ENCODE measurements at places on chromosomes 7 and 10.
A peak's percentile ranks its signal among the peaks of the same experiment; 100 is the strongest.

DNA sequence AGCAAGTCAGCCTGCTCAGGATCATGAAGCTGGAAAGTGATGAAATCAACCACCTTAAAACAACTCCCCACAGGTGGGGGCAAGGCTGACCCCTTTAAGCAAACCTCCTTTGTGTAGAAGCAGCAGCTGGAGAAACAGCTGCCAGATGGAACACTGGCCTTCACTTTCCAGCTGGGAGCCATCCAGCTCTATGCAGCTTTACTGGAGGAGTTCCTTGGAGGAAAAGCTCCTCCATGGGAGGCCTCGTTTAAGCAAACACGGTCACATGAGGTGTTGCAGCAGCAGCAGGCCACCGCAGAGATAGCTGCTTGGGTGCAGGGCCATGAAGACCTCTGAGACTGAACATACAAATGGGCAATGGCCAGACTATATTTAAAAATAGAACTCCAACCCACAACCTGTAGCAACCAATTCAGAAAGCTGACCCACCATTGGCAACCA lies 13.0 kb upstream of the DLG5 start:
- no peak for DNase-seq

DNA sequence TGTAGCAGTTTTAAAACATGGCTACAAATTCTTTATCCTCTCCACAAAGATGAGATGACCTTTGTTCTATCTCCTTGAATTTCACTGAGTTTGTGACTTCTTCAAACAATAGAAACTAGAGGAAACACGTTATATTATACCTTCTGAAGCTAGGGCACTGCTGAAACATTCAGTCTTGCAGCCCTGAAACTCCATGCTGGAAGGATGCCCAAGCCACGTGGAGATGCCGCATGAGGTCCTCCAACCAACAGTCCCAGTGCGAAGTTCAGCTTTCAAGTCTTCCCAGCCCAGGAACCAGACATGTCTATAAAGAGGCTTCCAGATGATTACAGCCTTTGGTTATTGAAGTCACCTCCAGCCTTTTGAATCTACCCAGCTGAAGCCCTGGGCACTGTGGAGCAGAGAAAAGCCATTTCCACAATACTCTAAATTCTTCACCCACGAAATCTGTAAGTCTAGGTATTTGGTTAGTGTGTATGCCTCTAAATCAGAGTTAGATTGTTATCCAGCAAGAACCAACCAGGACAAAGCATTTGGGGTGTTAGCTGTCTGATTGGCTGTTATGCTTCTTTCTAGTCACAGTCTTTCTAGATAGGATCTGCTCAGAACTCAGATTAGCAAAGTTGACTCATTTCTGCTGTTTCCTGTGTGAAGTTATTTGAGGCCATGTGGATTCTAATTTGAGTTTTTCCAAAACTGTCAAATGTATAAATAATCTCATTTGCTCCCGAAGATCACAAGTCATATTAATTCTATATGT lies 186.5 kb upstream of the TMEM72 start:
- DNase-seq, result no peak

- no peak for DNase-seq
Observed at GRCh38 chr7:121373177-121373576, 22.9 kb downstream of the FAM3C start.

DNA sequence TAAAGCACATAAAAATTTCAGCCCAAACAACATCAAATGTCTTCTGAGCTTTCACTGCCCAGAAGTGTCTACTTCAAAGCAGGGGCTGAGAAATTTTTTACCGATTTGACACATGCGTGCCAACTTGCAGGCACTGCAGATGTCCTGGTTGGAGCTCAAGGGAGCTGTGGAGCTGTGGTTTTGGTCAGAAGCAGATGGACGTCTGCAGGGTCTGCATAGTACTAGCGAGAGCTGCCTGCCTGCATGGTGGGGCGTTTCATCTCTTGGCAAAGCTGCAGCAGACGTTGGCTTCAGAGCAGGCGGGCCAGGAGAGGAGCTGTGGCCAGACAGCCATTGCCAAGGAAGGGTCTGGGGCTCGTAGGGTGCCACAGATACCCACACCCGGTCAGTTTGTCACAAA lies 296.7 kb downstream of the GLRX3 start:
- no peak for DNase-seq

GRCh38 chr10:4846775-4847174 lies 20.8 kb downstream of the AKR1E2 start:
- DNase-seq, result no peak

GRCh38 chr7:106968160-106968559 lies 76.3 kb upstream of the PRKAR2B start:
- no peak for DNase-seq

- DNase-seq, result no peak
Observed at GRCh38 chr10:62869958-62870357, 53.8 kb upstream of the EGR2 start.

- DNase-seq, result no peak
Observed at GRCh38 chr7:3655635-3656034, 354.6 kb downstream of the SDK1 start.

GRCh38 chr7:90401989-90402388 lies 1.3 kb upstream of the CLDN12 start:
- peak; percentile 78 for DNase-seq

GRCh38 chr10:124993345-124993708 lies 51.4 kb downstream of the ZRANB1 start:
- no peak for DNase-seq

DNA sequence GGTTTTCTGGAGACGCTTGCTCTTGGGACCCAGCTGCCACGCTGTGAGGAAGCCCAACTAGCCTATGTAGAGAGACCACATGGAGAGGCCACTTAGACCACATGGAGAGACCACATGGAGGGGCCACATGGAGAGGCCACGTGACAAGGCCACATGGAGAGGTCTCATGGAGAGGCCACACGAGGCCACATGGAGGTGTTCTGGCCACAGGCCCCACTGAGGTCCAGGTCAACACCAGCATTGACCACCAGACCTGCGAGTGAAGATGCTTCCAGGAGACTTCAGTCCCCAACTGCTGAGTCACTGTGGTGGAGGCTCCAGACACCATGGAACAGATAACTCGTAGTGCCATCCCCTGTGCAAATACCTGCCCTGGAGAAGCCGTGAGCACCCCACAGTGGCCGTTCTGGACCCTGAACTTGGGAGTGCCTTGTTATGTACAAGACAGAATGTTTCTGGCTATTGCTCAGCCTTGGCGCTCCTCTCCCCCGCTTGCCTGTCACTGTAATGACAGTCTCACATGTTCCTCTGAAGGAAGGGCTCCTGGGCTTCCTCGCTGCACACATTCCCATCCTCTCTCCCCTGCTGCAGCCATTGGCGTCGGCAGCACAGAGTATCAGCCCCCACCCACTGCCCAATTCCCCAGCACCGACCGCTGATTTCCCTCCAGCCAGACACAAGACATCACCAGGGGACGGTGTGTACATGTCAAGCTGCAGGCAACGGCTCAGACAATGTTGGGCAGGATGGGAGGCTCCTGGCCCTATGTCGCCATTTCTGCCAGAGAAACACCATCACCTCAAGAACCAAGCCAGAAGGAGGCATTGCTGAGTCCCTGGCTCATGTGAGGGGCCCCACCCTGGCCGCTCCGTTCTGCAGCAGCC lies 49.0 kb upstream of the TNRC18 start:
- DNase-seq, result peak; percentile 75

DNA sequence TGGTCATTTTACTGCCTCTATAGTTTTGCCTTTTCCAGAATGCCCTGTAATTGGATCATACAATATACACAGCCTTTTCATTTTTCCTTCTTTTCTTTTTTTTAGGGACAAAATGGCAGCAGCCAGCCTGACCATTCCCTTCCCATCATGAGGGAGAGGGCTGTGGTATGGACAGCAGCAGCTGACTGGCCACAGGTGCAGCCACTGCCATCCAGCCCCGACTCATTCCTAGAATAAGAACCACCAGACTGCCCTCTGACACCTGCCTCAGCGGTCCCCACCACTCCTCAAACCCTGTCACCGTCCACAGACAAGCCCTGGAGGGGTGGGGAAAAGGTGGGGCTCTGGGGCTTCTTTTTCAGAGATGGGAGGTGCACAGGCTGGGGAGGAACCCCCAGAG lies 92.8 kb downstream of the EPDR1 start:
- no peak for DNase-seq

- no peak for DNase-seq
Observed at GRCh38 chr7:87608431-87608830, 7.7 kb upstream of the ABCB1 start.

GRCh38 chr10:133276100-133276434 lies 601 bp downstream of the ADAM8 start:
- no peak for DNase-seq

DNA sequence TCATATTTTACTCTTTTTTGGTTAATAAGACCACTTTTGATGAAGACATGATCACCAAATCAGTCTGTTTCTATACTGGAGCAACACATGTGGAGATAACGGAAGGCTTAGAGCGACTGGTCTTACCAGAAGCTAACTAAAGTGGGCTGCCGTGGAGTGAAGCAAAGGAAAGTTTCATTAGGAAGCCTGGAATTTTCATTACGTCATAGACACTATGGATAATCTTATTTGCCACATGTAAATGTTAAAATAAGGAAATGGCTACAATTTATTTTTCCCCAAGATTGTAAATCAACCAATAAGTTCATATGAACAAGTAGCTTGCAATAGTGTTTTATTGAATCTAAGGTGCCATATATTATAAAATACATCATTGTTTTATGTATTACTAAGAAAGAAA lies 185.4 kb downstream of the PHTF2 start:
- no peak for DNase-seq

GRCh38 chr10:86878983-86879713 lies 78.3 kb downstream of the MMRN2 start:
- no peak for DNase-seq

DNA sequence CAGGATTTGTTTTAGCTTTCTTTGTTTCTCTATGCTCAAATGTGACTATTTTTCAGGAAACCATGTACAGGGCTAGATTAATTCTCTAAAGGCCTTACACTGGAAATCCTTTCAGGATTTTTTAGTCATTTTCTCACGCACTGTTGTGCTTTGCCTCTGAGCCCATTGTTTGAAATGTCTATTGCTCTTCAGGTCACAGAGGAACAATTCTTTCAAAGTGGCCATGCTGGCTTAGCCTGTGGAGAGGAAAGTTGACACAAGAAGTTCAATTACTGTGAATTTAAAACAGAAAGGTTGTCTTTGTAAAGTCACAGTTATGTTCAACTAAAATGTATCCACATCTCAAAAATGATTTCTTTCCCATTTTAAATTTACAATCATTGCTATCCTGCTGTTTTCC lies 1071.7 kb upstream of the POT1 start:
- no peak for DNase-seq

- DNase-seq, result no peak
Observed at GRCh38 chr10:73810358-73810734, 1.1 kb downstream of the NDST2 start.

- DNase-seq, result no peak
Observed at GRCh38 chr7:45367026-45367425, 207.1 kb upstream of the ADCY1 start.

GRCh38 chr10:75746356-75746755 lies 314.9 kb downstream of the LRMDA start:
- no peak for DNase-seq

- no peak for DNase-seq
Observed at GRCh38 chr10:100022403-100022802, 12.7 kb upstream of the DNMBP start.

DNA sequence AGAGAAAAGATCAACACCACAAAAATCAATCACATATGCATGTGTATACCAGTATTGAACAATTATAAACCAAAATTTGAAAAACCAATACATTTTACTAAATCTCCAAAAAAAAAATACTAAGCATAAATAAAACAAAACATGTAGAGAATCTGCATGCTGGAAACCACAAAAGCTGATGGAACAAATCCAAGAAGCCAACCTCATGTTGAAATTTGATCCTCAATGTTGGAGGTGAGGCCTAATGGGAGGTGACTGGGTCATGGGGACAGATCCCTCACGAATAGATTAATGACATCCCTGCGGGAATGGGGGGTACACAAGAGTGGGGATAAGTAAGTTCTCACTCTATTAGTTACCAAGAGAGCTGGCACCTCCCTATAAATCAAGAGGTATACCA lies 82.5 kb downstream of the OAT start:
- no peak for DNase-seq

GRCh38 chr10:72176701-72177100 lies 39.1 kb upstream of the ANAPC16 start:
- no peak for DNase-seq

DNA sequence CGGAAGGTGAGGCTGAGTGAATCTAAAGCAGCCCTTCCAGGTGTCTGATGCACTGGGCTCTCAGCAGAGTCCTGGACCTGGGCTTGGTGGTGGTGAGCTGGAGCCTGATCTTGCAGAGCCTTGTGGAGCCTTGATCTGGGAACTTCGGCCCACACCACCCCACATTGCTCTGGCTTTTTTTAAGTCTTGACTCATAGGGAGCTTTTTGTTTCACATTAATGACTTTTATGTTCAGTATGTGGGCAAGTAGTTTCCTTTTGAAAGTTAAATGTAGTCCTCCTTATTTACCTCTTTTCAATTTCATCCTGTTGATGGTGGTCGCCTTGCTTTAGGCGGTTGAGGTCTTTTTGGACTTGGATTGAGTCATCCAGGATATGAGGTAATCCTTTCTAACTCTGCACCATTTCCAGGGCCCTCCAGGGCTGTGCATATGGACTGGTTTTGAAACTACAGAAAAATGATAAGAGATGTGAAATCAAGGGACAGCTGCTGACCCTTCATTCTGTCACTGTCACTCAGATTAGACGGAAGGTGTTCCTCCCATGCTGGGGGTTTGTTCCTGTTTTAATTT lies 2.9 kb upstream of the NRAP start:
- peak; percentile 62 for DNase-seq

DNA sequence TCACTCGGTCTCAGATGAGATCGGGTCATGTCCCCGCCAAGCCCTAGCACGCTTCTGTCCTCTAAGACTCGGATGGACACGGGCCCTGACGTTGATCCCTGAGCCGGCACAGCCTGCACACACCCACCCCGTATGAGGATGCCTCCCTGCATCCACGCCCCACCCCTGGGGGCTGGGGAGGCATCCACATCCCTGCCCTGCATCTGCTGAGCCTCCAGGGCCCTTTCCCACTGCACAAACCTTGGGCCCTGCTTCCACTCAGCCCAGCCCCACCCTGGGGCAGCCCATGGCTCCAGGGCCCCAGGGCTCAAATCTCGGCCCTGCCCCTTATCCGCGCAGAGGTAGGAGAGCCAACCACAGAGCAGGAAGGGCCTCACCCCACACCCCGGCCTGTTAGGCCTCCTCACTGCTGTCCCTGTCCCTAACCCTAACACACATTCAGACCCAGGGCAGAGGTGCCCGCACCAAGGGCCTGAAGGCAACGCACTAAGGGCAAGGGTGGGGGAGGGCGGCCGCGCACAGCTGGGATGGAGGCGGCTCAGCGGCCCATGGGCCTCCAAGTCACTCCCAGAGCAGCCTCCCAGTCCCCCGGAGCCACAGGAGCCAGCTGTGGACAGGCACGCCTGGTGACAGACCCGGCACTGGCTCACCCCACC lies 9.5 kb upstream of the MICALL2 start:
- no peak for DNase-seq

All from OCI-M1 (cell line).